ENCODE measurements at places on chromosomes 1 and 21.
A peak's percentile ranks its signal among the peaks of the same experiment; 100 is the strongest.

- DNase-seq = no peak
Measured at GRCh38 chr1:183497218-183497617, 24.9 kb downstream of the SMG7 start.

DNA sequence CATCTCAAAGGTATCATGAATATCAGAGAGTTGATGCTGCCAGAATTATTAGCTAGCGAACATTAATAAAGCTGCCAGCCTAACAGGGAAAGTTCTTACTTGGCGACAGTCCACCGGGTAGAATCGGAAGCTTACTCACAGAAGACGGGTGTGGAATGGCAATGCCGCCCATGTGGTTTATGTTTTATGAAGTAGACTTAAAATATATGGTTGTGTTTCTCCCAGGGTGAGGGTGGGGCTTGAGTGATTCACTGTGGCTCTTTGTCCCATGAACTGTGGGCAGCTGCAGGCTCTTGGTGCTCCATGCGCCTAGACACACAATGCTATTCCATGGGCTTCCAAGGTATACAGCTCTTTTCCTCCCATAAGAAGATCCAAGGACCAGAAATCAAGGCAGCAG lies 162.7 kb downstream of the PIGK start:
- DNase-seq = no peak

DNA sequence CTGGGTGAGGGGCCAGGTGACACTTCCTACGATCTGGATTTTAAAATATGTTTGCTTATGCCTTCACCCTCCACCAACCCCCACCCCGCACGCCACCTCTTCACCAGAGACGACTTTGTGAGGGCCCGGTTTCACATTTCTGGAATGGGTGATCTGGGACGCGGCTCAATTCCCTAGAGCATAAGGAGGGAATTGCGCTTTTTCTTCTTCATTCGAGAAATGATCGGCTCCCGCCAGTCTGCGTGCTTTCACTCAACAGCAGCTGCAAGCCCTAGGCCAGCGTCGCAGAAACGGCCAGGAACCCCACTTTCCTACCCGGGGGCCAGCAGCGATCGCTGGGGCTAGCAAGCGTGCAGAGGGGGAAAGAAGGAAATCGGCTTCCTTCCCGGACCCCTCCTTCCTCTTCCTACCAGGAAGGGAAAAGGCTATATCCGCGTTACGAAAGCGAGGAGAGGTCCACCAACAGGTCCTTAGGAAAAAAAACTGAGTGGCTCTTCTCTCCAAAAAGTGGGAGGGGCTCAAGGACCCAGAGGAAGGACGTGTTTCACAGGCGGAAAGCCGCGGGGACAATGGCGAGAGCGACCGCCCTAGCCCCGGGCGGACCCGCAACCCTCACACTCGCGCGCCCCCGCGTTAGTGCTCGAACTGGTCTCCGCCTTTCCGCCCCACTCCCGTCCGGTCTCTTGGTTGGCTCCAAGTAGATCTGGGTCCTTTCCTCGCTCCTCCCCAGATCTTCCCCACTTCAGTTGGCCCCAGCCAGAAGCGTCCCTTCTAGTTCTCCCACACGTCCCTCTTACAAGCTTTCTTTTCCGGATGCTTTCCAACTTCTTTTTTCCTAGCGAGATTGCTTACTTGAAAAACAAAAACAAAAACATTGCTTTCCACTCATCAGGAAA lies 1.1 kb upstream of the ADAMTS1 start:
- DNase-seq = no peak

DNA sequence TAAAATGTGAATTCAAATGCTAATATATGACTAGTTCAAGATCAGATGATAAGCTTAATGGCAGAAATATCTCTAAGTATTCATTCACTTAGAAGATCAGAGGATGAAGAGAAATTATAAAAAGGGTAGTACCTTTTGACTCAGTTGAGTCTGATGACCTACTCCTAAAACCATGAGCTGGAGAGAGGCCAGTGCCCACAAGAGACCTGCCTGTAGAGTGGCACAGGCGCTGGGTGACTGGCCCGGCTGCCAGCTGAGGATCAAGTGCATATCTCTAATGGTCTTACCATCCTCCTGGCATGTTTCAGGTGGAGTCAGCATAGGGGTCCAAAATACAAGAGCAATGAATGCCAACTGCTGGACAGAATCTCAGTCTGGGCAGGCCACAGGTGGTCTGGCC lies 14.1 kb downstream of the DDAH1 start:
- DNase-seq = no peak

GRCh38 chr1:63108206-63108605 lies 214.2 kb upstream of the FOXD3 start:
- no peak for DNase-seq

DNA sequence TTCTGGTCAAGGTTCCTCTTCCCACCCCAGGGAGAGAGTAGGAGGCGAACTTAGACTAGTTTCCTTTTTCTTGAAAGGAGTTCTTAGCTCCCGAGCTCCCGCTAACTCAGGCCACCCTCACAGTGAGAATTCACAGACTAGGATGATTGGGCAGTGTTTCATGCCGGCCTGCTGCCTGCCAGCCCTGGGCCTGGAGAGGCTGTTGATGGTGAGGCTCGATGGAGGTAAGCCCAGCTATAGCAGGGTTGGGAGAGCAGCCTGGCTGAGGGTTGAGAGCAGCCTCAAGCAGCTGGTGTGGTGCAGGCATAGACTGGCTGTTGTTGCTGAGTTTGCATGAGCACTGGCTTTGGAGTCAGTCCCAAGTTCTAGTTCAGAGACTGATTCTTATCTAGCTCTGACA lies 274.4 kb downstream of the MATN1 start:
- no peak for DNase-seq

- no peak for DNase-seq
Measured at GRCh38 chr1:176164014-176164678, 42.9 kb downstream of the COP1 start.

GRCh38 chr1:2457444-2457843 lies 18.6 kb upstream of the PLCH2 start:
- no peak for DNase-seq

DNA sequence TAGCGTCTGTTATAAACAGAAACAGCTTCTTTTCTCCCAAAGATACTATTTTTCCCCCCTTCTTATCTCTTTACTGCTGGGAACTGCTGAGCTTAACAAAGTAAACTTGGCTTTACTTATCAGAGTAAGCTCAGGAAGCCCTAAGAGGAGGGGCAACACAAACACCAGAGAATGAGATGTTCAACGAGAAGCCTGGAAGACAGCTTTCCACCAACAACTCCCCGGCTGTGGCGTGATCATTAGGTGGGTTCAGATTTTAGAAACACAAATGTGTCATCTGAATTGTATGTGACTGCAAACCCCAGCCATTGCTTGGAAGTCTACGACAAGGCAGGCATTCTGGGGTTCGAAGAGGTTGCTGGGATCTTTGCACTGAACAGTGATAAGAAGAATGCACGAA lies 181.2 kb upstream of the ESRRG start:
- no peak for DNase-seq

DNA sequence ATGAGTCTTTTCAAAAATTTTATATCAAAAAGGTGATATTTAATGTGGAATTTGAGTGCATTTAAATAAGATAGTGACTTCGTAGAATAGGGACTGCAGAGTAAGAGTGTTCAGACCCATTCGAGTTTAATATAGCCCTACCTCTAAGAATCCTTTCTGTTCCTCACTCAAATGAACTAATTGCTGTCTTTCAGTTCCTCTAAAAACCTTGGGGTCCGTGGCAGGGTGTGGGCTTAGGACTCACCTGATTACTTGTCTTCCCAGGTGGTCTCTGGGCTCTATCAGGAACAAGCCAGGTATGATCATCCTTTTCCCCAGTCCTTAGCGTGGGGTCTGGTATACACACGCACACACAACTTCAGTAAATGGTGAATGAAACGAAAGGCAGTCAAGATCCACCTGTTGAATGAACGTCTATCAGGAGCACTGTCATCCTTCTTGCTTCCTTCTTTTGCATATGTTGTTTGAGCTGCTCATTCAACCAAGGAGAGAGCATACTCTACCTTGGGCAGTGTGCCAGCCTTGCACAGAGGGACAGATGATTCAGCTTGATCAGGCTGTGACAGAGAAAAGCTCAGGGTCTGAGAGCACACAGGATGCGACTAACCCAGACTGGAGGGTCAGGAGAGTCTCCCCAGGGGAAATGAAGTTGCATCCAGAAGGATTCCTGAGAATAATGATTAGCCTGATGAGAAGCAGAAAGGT lies 1.2 kb upstream of the RNF11 start:
- peak; percentile 58 for DNase-seq

DNA sequence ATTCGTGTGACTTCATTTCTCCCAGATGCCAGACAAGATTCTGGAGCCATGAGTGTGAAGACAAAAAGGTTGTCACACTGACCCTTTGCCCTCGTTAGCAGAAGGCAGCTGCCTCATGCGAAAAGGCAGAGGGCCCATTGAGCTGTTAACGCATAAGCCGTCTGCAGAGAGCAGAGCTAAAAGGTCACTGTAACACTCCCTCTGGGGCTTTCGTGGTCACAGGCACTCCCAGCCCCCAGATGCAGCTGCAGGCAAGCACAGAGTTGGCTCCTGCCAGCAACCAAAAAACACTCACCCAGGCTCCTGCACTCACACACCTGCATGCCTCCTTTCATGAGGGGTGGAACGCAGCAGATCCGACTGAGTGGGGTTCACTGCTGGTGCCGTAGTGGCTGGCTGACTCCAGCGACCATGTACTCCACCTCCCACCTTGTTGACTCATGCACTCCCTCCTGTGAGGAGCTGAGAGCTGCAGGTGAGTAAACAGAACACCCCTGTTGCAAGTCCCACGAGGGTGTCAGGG lies 287.5 kb downstream of the SMYD3 start:
- no peak for DNase-seq

GRCh38 chr1:5423109-5423508 lies 569.1 kb downstream of the NPHP4 start:
- DNase-seq = no peak
